ENCODE measurements at places on chromosomes 4 and X.

- no peak for DNase-seq
These were observed 65.4 kb downstream of the SOX3 start for GRCh38 chrX:140439476-140439875.

DNA sequence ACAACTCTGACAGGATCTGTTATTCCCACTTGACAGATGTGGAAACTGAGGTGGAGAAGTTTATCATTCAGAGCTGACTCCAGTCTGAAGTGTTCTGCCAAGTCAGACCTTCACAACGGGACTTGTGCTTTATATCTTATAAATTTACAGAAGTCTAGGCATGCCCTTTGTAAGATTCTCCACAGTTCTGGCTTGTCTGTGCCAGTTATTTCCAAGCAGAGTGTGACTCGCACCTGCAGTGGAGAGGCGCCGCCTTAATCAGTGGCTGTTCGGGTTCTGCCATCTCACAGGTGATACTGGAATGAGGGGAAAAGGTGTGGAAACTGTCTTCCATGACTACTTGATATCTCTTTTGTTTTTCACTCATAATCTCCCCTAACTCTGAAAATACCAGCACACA lies 63.2 kb downstream of the CPEB2 start:
- no peak for DNase-seq

DNA sequence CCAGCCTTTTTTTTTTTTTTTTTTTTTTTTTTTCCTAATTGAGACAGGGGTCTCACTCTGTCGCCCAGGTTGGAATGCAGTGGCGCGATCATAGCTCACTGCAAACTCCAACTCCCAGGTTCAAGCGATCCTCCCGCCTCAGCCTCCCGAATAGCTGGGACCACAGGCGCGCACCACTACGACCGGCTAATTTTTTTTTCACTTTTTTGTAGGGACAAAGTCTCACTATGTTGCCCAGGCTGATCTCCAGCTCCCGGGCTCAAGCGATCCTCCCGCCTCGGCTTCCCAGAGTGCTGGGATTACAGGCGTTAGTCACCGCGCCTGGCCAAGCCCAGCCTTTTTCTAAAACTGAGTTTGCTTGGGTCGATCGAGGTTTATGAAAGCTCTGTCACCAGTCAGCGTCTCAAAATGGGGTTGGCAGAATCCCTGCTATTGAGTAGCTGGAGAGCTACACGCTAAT lies 1.3 kb upstream of the OTUD5 start:
- no peak for DNase-seq

GRCh38 chrX:9064694-9065093 lies 30.8 kb upstream of the FAM9B start:
- no peak for DNase-seq
